ENCODE measurements at places on chromosomes 3 and 15.

GRCh38 chr15:57676585-57676984 lies 29.9 kb upstream of the POLR2M start:
- DNase-seq: no peak

DNA sequence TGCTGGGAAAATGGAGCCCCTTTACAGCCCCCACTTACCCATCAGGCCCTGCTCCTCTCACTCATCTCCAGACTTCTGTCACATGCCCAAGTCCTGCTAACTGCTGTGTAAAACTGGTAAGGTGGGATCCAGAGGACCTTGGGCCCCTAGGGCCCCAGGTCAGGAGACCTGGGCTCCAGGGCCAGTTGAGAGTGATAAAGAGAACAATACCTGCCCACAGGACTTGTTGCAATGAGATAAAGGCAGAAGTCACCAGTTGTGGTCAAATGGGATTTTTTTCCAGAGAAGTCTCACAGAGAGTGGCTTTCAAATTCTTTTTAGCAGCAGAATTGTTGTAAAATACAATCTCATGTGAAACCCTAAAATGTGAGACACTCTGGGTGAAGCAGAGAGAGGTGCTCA lies 753 bp downstream of the FURIN start:
- no peak for DNase-seq

DNA sequence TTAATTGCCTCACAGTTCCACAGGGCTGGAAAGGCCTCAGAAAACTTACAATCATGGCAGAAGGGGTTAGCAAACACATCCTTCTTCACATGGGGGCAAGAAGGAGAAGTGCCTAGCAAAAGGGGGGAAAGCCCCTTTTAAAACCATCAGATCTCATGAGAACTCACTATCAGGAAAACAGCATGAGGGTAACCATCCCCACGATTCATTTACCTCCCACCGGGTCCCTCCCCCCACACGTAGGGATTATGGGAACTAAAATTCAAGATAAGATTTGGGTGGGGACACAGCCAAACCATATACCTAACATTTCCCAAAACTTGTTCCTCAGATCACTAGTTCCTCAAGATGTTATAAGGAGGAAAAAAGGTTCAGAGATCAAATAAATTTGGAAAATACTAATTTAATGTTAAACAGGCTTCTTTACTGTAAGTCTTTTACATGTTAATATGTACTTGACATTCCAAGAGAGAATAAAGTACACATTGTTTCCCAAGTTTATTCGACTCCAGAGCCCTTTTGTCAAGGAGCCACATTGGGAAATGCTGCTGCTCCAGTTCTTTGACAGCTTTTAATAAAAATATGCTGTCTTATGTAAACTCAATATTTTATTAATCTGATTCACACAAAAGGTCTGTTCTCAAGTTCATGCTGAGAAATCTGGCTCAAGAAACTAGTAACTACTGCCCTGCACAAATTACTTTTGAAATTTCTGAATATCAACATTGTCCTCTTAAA lies 17.8 kb downstream of the HERC1 start:
- no peak for DNase-seq

DNA sequence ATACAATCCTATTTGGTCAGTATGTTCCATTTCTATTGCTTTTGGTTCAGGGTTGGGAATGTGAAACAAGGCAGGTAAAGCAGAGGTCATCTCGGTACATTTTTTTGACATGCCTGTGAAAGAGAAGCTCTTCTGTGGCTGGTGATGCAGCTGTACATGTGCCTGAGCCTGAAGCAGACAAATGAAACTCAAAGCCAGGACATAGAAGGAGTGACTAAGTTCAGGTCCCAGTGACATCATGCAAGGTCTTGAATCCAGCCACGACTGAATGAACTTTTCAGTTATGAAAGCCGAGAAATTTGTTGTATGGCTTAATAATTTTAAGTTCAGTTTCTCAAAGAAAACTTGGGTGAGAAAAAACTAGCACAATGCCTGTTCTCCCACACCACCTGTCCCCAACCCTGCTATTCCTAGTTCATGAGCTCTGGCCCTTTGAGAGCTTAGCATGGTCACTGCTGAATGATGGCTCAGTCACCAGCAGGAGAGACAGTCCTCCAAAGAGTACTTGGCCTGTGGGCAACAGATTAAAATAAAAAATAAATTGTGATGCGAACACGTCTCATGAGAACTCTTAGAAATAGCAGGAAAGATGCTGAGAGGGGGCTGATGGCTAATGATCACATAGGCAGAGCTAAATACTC lies 600.2 kb upstream of the GRM7 start:
- no peak for DNase-seq

DNA sequence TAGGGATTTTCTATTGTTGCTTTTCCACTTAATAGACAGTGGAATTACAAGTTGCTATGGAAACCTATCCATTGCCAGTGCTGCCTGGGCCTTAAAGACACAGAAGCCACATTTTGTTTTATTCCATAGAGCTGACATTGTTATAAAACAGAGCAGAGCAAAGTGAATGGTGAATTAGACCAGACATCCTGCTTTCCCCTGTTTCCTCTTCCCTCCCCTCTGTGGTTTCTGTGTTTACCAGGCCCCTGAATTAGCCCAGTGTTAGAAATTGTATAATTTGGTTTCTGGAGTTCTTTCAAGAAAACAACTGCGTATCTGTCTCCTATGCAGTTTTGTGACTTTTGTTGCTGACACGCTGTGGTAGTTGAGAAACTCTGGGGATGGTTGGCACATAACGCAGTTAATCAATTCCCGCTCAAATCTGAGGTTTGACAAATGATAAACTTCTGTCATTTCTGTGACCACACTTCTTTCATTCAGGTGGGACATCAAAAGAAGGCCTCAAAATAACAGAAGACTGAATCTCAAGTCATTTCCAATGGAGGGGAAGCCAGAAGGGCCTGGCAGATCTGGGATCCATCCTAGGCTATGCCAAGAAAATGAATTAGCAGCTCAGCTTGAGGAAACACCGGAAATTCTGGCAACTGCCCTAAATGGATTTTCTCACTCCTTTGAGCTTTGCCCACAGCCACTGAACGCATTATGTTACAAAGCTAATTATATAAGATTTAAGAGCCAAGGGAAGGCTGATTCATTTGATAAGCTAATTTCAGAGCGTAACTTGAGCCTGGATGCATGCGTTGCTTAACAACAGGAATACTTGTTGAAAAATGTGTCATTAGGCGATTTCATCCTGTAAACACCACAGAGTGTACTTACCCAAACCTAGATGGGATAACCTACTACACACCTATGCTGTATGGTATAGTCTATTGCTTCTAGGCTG lies 46.9 kb downstream of the NR1D2 start:
- no peak for DNase-seq

GRCh38 chr3:147201086-147201485 lies 205.3 kb downstream of the ZIC4 start:
- no peak for DNase-seq

GRCh38 chr3:43128464-43128863 lies 22.6 kb upstream of the POMGNT2 start:
- DNase-seq: no peak

GRCh38 chr3:159322322-159322939 lies 520.6 kb downstream of the MFSD1 start:
- no peak for DNase-seq

- DNase-seq: no peak
Measured at GRCh38 chr15:92074646-92075045, 221.1 kb downstream of the SLCO3A1 start.

DNA sequence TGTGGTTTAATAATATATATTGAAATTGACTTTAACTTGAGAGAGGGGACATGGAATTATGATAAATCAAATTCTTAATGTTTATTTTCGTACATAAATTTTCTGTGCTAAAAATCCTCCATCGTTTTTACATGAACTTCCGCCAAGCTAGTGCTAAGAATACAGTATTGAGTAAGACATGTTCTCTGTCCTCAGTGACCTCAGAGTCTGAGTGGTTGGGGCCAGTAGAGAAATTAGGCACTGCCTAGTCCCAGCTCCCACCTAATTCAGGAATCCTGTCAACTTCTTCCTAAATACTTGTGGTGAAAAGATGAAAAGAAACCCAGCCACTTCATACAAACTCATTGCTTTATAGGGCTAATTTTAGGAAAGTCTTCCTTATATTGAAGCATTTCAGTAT lies 110.3 kb downstream of the PPP2R3A start:
- DNase-seq: no peak

DNA sequence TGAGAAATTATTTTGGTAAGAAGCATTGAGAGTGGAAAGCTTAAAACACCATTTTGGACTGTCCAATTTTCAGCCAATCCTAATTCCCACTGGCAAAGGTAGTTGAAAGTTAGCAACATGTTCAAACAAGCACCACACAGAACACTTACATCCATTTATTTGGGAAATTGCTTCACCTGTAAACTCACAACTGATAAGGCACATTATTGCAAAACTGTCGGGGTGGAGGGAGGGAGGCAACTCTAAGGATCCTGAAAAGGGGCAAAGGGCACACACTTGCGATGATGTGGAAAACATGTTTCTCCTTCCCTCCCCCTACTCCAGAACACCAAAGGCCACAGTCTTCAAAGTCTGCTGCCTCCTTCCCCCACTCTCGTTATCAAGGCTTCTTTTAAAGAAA lies 9.4 kb downstream of the TMEM41A start:
- DNase-seq: no peak

DNA sequence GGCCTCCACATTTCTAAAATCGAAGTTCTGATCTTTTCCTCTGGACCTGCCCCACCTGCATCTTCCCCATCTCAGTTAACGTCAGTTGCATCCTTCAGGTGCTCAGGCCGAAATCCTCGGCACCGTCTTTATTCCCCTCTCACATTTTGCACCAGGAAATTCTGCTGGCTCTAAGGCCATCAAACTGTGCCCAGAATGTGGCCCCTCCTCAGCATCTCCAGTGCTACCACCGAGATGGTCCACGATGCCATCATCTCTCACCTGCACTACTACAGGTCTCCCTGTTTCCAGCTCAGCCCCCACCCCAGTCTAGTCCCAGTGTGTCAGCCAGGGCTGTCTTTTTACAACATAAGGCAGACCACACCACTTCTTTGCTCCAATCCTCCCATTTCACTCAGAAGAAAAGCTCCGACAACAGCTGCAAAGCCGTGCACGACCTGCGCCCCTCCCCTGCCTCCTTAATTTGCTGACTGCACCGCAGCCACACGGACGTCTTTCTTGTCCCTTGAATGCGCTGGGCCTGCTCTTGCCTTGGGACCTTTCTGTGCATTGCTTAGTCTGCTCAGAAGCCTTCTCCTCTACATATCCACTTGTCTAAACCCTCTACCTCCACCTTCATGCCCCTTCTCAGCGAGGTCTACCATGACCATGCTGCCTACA lies 14.4 kb downstream of the MUC20 start:
- DNase-seq: no peak

DNA sequence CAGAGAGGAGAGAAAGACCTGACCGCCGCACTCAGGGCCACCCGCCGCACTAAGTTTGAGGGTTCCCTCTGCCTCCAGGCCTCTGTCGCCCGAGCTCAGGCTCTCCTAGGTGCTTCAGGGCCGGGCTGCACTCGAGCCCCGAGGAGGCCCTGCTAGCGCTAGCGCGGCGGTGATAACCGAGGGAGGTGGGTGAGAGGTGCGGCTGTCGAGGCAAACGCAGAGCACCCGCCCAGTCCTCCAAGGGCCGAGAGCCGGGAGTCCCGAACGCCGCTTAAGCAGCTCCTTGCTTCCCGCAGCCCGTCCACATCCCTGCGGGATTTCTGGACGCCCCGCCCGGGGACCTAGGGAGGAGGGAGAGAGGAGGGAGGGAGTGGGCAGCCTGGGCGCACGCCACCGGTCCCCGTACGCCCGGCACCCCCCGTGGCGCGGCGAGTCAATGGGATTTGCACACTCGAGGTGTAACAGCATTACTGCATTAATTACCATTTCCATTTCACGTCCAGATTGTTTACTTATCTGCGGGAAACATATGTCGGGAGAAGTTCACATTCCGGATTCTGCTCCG lies 6.8 kb downstream of the SOX14 start:
- no peak for DNase-seq

DNA sequence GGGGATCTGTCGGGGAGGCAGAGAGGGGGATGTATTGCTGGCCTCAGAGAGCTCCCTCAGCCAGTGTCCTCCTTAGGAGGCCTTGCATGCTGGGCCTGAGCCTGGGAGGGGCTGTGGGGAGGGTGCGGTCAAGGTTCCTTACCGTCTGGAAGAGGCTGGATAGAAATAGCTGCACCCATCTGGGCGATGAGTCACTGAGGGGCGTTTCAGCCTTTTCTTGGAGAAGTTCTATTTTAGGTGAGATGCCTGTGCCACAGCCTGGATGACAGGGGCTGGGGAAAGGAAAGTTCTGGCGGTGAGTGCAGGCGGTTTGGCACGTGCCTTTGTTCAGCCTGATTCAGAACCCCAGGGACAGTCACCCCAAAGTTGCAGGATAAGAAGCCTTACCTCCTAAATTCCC lies 35.7 kb upstream of the APEH start:
- DNase-seq: no peak

DNA sequence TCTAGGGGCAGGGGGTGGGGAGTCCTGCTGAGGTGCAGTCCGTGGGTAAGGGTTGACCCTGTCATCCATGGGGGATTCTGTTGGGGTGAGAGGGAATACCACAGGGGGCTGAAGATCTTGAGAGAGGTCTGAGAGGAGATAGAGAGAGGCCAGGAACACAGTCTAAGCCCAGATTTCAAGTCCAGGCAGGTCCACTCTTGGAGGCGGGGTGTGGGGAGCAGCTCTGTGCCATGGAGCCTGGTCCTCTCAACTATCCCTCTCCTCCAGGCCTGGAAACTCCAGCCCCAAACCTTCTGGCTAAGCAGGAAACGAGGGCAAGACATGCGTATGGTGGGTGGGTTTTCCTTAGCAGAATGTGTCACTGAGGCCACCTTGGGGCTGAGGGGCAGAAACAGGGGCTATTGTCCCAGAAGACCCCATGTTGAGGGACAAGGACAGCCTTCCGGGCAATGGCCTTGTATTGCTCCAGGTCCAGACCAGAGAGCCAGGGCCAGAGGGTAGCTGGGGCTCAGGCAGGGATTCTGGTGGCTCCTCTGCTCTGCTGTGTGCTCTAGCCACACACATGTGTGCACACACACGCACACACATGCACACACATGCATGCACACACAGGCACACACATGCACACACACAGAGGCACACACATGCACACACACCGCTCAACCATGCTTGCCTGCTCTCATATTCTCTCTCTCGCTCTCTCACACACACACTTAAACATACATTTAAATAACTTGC lies 48.6 kb upstream of the MAGEF1 start:
- DNase-seq: no peak

DNA sequence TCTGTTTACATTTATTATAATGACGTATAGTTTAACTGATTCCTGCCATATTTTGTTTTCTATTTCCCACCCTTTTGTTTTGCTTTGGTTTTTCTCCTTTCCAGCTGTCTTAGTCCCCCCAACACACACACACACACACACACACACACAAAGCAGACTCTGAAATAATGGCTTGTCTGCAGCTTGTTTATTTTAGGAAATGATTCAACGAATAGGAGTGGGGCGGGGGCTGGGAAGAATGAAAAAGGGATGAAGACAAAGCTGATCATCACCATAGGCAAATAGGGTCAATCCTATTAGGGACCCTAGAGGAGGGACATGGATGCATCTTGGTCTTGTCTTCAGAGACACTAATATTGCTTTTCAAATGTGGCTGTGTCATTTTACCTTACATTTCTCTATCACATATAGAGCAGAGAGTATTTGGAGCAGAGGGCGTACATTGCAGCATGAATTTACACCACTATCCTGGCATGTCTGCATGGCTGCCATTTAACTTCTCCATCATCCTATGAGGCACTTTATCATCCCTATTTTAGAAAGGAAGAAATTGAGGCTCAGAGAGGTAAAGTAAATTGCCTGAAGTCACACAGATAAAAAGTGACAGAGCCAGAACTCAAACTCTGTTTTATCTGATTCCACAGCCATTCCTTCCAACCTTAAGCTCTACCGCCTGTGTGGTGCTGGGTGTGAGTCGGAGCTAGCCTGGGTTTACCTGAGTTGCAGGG lies 147.2 kb upstream of the TPM1 start:
- DNase-seq: no peak
